Naive B cell (primary cell): ENCODE measurements at places on chromosomes 16 and 17.

DNA sequence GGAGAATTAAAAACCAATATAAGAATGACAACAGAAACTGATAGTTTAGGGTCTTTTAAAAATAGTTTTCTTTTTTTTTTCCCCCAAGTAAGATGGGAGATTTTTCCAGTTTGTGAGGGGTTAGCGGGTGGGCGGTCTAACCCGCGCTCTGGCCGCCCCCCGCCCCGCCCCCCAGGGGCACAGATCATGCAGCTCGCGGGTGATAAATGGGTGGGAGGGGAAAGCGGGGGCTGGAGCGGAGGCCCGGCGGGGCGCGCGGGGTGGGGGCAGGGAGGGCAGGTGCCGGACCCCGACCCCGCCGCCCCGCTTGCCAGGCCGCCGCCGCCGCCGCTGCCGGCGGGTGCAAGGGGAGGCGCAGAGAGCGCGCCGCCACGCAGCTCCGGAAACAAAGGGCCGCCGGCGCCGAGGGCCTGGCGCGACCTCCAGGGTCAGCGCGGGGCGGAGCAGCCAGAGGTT, 60.1 kb upstream of the GSE1 start:
- no peak for DNase-seq

DNA sequence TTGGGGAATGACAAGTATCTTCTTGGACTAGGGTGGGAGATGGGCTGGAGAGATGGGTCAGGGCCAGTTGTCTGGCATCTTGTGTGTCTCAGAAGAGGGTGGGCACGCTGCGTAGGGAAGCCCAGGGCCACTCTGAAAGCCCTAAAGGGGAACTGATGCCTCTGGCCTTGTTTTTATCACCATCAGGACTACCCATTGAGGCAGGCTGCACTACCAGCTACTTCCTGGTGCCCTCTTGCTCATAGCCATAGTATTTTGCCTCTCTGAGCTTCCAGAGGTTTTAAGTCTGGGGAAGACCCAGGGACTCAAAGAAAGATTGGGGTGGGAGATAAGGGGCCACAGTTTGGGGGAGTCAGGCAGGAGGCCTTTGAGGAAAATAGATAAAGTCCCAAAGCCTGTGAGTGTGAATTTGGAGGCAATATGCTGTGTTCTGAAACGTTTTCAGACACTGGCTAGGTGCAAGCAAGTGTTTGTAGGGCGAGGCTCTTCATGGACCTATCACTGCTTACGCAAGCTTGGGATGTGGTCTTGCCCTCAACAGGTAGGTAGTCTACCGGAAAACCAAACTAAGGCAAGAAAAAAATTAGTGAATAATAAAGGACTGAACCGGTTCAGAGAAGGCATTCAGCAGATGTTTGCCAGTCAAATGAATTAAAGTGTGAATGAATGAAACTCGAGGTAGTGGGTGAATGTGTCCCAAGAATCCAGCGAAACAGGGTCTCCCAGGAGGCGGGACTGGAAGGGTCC, 688 bp upstream of the ITGB3 start:
- no peak for DNase-seq

- no peak for DNase-seq
Measured at GRCh38 chr16:85152414-85153030, 40.2 kb upstream of the CIBAR2 start.

GRCh38 chr17:49555495-49556222, 20.0 kb upstream of the NXPH3 start:
- DNase-seq, result no peak

DNA sequence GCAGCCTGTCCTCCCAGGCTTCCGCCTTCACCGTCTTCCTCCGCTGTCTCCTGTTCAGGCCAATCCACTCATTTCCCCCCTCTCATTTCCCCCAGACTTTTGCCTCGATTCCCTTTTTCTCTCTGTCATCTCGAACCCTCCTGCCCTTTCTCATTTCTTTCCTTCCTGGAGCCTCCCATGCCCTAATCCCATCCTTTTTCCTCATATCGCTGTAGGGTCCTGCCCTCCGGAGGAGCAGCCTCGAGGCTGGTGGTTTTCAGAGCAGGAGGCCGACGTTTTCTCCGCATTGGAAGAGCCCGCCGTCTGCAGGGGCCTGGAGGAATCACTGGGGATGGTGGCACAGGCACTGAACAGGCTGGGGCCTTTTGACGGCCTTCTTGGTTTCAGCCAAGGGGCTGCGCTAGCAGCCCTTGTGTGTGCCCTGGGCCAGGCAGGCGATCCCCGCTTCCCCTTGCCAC, 597 bp downstream of the OVCA2 start:
- DNase-seq, result no peak

- no peak for DNase-seq
Measured at GRCh38 chr17:33582661-33583060, 289.6 kb upstream of the ASIC2 start.
